Panc1 (cell line): ENCODE measurements at places on chromosomes 7 and 10. TPM values are rescaled to one million over a fixed set of nuclear protein-coding genes. Genes with fewer than 3 reads are reported as not detected.

DNA sequence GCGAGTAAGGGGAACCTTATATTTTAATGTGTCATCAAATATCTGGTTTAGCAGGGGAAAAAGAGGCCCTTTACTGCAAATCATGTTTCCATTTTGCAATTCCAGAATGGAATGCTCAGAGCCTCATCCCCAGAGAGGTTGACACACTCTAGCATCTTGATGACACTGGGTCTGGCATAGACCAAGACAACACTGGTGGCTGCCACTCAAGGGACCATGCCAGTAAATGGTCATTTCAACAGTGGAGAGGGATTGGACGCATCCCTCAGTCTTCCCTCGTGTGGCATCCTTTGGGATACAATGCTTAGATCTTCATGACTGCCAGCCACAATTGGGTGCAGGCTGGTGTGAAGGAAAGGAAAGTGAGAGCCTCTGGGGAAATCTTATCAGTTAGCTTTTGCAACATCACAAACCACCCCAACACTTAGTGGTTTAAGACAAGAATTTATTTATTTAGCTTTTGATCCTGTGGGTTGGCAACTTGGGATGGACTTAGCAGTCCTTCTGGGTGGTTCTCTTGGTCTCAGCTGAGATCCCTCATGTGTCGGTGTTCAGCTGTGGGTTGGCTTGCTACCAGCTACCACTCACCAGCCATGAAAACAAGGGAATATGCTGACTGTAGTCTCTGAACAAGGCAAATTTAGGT is 21.6 kb downstream of the TACC2 start:
- no peak for DNase-seq

DNA sequence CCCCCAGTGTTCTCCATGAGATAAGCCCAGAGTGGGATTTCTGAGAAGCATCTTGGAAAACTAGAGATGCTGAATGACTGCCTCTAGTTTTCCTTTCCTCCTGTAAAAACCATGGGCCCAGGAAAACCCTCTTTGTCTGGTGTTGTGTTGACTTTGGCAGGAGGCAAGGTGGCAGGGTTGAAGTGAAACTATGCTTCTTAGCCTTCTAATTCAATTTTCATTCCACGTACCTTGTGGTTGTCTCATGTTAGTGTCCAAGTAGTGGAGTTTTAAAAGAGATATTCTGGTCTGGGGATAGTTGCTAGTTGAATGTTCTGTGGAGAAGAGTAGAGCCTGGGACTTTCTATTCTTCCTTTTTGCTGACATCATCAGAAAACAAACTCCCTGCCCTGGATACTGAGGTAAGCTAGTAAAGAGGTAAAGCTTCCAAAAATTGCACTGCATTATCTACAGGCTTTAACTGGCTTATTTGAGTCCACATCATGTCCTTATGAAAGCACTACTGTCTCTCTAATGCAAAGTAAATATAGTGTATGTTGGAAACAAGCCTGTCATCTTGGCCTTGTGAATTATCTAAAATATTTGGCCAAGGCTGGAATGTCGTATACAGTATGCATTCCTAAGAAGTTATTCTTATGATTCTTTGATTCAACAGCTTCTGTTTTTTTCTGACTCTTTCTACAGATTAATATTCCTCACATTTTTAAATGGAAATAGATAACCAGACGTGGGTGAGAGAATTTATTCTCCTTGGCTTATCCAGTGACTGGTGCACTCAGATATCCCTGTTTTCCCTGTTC is at the start of gene OR2F2:
Gene OR2F2 (plus strand): TSS at position 708 of the 800 bp plus-strand sequence. CDS start 0 bp downstream, at position 708.
- DNase-seq, result no peak

DNA sequence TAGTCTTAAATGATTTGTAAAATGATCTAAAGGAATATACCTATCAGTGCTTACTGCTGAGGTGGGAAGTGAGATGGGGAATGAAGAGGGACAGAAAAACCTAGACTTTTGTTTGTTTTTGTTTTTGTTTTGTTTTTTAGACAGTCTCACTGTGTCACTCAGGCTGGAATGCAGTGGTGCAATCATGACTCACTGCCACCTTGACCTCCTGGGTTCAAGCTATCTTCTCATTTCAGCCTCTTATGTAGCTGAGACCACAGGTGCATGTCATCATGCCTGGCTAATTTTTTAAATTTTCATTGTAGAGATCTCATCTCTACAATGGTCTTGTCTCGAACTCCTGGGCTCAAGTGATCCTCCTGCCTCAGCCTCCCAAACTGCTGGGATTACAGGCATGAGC is 116.4 kb upstream of the SEM1 start:
- DNase-seq, result no peak

FAM3C gene
- total RNA-seq, result 55.4 TPM

DNA sequence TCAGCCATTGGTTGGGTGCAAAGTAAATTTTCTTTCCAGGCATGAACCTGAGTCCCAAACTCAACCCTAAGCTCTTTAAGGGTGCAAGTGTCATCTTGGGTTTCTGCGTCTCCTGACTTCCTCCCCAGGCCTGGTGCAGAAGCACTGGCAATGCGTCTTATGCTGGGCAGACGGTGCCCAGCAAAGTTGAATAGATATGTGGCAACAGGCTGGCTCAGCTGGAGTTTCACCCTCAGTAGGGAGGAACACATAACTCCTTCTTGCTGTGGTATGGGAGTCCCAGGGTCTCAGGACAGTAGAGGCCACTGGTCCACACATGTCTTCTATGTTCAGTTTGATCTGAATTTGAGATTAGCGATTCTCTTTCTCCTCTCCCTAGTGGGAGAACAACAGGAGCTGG is 181.3 kb downstream of the RPS24 start:
- DNase-seq, result no peak

WDR91 gene
- total RNA-seq, result 8.8 TPM

DNA sequence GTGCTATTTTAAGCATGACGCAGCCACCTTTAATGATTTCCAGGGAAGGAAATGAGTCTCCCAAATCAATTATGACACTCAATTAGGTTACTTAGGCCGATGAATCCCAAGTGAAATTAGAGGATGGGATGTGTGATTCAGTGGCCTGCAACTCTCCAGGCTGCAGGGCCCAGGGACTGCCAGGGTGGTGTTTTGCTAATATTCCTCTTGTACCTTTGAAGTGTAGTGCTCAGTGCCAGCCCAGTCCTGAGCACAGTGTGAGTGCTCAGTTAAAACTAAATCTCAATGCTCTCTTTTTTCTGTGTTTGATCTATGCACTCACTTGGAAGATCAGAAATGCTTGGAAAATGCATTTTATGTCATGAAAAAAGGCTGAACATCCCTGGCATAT is 51.6 kb downstream of the SEM1 start:
- DNase-seq, result no peak

SEC61A2 gene
- 8.8 TPM for total RNA-seq

GRCh38 chr7:40463446-40463845 is 328.6 kb downstream of the SUGCT start:
- DNase-seq, result no peak
